Stimulated activated memory B cell treated with anti-CD40 and anti-IgM and Interleukin-4, amounts not matched to agents 10 μg/mL and 1 μg/mL and 100 μg/mL, for 72 hours (primary cell): ENCODE measurements at places on chromosomes 6 and 20.

- ATAC-seq: no peak
These were observed 11.9 kb downstream of the NQO2 start for GRCh38 chr6:3011592-3011991.

DNA sequence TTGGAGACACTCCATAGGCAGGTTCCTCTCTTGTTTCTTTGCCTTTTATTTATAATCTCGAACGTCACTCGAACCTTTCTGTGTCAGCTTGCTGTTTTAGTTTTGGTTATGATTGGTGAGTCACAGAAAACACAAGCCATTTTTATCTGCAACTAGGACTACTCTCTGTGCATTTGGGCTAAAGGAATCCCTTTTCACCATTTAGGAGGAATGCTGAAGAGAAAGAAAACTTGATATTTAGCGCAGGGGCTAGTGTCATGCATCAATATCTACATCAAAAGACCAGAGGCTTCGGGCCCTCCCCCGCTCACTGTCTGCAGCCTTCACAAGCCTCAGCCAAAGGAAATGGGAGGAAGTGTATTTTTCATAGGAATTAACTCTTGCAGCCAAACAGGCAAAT is 507.8 kb upstream of the CITED2 start:
- no peak for ATAC-seq

DNA sequence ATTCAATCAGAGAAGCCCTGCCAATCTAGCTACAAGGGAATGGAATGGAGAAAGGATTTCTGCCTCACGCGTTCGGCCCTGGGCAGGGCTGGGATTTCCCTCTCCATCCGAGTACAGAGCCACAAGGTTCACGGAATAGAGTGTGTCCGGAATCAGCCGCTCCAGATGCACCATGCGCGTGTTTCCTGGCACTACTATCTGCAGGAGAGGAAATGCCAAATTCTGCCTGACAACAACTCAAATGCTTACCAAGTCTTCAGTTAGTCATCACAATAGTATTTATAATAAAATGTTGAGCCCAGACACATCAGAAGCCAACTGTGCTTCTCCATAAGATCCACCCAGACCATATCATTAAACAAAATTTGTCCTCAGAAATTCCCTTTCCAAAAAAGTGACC is 75.1 kb downstream of the COL12A1 start:
- no peak for ATAC-seq

DNA sequence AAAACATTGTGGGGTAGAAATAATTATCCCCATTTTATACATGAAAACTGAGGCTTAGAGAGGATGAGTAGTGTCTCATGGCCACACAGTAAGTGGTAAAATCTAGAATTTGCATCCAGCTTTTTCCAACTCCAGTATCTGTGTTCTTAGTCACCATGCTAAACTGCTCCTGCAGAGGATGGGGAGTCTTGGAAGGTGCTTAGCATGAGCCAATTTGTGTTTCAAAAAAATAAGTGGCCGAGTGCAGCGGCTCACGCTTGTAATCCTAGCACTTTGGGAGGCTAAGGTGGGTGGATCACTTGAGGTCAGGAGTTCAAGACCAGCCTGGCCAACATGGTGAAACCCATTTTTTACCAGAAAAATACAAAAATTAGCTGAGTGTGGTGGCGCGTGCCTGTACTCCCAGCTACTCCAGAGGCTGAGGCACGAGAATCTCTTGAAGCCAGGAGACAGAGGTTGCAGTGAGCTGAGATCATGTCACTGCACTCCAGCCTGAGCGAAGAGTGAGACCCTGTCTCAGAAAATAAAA is 2.4 kb downstream of the C6orf89 start:
- no peak for ATAC-seq

DNA sequence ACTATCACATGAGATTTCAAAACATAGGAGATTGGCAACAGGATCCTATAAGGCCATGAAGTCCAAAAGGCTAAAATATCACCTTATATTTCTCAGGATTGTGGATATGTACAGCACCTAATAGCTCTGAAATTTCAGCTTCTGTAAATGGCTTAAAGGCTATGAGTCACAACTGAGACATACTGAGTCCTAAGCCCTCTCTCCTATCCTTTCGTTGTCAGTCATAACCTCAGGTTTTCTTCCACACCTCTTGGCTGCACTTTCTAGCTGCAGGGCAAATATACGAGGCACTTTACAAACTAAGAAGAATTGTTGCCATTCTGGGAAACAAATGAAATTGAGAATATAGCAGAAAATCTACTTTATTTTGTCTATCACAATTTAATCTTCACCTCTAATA is 969.9 kb upstream of the EPHA7 start:
- no peak for ATAC-seq

DNA sequence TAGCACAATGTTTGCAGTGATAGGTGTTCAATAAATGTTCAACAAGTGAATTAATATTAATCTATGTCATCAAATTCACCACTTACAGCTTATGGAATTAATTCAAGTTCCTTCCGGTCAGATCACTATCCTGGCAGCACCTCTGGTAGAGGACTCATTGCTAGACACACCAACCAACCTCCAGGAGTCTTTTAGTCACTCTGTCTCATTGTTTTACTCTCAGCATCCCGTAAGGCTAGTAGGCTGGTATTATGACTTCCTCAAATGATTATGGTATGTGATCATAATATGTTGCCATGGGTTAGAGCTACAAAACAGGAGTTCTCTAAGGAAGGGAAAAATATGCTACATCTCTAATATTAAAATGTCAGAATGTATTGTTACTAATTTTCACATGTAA is 21.7 kb upstream of the MMS22L start:
- ATAC-seq: no peak

- ATAC-seq: no peak
These were observed 6.6 kb downstream of the SIRPB2 start for GRCh38 chr20:1484438-1485116.

- ATAC-seq: no peak
These were observed 124.1 kb downstream of the SULF2 start for GRCh38 chr20:47660983-47661700.

- ATAC-seq: no peak
These were observed 5.0 kb downstream of the CST4 start for GRCh38 chr20:23683807-23684206.

DNA sequence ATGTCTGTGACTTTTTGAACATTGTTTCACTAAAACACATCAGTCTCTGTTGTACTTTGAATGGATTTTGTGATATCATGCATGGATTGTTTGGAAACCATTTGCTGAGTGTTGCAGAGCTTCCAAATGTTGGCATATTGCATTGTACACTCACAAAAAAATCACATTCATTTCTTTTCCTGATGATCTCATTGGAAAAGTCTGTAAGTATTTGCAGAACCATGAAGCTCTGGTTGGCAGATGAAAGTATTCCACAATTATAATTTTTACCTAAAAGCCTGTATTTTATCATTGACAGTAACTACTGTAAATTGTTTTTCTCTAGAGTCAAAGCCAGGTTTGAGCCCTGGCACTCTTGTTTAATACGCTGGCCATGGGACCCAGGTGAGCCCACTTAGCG is 42.1 kb downstream of the VAPB start:
- no peak for ATAC-seq

GRCh38 chr20:60000271-60001042 is 42.2 kb downstream of the CDH26 start:
- no peak for ATAC-seq

DNA sequence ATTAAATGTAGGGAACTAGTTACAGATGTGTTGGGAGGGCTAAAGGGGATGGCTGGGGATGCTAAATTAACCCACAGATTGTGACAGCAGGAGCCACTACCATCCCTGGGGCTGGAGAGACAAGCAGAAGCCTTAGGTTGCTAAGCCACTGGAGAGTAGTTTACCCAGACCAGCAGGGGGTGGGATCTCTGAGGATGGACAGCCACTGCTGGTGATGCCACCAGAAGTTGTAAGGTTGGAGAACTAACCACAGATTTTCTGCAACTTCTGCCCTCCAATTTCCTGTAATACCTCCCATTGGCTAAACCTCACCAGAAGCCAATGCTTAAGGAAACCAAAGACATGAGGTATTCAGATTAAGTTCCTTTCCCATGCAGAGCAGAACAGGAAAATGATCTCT is 139.6 kb upstream of the NOX3 start:
- ATAC-seq: no peak

GRCh38 chr6:71157345-71157744 is 131.3 kb upstream of the OGFRL1 start:
- ATAC-seq: no peak

DNA sequence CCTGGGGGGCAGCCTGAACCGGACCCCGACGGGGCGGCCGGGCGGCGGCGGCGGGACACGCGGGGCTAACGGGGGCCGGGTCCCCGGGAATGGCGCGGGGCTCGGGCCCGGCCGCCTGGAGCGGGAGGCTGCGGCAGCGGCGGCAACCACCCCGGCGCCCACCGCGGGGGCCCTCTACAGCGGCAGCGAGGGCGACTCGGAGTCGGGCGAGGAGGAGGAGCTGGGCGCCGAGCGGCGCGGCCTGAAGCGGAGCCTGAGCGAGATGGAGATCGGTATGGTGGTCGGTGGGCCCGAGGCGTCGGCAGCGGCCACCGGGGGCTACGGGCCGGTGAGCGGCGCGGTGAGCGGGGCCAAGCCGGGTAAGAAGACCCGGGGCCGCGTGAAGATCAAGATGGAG is 636 bp downstream of the SRF start:
- peak; percentile 1 for ATAC-seq

DNA sequence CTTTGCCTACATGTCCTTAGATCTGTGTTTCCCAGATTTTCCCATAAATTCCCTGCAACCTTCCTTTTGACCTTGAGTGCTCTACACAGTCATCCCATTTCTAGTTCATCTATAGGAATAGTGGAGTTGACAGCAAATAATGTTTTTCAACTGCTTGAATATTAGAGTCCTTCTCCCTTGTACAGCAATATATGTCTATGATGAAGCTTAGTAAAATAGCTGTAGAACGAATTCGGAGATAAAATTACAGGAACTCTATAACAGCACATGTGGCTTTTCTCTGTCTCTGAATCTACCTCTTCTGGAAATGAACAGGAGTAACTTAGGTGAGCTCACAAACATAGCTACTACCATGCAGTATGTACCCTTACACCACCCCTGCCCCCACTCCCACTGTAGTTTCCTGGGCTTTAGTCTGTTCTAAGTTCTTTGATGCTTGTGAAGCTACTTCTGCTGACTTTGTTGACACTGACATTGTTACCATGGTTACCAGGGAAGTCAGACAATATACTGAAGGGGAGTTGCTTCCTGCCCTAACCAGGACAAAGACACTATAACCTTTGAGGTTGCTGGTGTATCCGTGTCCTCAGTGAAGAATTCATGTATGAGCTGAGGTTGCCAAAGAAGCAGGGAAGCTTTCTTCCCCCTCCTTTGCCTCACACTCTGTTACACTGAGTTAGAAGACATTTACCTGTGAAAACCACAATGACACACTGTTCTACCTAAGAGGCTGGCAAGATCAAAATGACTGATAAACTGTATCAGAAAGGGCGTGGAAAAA is 35.8 kb upstream of the SHLD1 start:
- peak; percentile 66 for ATAC-seq

- ATAC-seq: no peak
These were observed 87.2 kb downstream of the DST start for GRCh38 chr6:56555438-56555872.

DNA sequence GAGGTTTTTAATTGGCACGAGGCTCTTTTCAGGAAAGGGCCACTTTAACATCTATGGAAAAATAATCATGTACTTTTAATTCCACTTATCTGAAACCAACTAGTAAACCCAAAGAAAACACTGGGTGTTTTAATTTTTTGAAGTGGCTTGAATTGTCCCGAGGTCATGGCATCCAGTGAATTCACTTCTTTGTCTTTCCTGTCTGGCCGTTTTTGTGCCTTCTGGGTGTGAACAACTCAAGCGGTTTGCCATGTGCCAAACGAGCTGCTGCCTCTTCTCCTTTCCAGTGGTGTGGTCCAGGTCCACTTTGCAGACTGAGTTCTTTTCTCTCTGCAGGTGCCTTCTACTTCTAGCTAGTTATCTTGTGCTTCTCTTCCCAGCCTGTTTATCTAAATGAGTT is 117.5 kb downstream of the PLCB4 start:
- ATAC-seq: no peak

- ATAC-seq: no peak
These were observed 32.8 kb upstream of the FOXA2 start for GRCh38 chr20:22617160-22617559.

GRCh38 chr6:90384720-90385119 is 88.1 kb upstream of the BACH2 start:
- no peak for ATAC-seq

GRCh38 chr6:170187669-170188566 is 103.0 kb downstream of the DLL1 start:
- no peak for ATAC-seq

DNA sequence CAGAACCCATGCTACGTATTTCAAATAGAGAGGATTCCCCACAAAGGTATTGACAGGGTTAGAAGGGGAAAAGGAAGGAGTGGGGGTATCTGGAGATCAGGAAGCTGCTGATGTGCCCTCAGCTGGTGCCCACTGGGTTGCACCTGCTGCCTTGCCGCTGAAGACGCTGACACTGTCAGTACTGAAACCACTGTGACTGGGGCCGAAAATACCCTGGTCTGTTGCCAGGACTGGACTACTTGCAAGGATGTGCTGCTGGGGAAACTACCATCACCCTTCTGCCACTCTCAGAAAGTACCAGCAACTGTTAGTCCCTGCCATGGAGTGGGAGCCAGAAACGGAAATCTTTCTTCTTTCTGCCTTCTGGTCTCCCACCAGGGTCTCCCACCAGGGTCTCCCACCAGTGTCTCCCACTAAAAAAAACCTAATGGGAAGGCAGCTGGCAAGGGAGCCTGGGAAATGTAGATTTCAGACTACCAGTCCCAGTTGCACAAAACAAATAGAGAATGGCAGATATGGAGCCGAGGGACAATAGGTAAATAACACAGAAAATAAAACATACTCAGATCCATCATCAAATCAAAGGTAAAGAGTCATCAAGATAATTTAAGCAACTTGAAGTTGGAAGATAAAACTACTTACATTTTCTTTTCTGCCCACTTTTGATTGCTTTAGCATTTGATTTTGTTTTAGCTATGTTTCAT is 204.8 kb downstream of the TPBG start:
- no peak for ATAC-seq

GRCh38 chr6:144728804-144729203 is 443.7 kb downstream of the UTRN start:
- ATAC-seq: no peak

DNA sequence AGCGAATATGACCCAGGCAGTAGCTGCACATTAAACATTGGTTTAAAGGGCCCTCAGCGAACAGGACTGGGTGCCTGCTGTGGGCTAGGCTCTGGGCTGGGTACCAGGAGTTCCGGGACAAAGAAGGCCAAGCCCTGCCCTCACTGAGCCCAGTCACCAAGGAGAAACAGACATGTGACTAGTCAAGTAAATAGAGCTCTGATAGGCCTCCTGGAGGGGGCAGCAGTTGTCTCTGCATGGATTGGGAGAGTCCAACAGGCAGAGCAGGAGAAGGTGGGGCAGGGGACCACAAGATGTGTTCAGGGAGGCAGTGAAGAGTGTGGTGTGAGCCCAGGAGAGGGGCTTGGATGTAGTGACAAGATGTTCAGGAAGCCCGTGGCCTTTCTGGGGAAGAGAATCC is 3.1 kb downstream of the HM13 start:
- no peak for ATAC-seq

DNA sequence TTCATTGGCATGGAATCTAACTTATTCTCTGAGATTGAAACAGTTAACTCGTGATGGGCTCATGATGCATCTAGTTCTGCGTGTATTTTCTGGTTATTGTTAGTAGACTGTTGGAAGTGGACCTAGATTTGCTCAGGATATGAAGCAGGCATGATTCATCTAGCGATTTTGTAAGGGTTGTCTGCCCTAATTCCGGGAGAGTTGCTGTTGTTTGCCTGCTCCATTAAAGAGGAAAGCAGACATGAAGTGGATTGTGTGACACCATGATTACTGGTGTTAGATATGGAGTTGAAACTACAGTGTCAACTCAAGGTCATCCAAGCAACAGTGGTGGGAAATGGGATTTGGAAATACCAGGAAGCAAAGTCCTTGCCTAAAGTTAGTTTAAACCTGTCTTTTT is 41.0 kb downstream of the SOX4 start:
- ATAC-seq: no peak
